ENCODE measurements at places on chromosomes 5 and 9.

- DNase-seq: no peak
Observed at GRCh38 chr9:129703667-129704355, 38.4 kb downstream of the PRRX2 start.

DNA sequence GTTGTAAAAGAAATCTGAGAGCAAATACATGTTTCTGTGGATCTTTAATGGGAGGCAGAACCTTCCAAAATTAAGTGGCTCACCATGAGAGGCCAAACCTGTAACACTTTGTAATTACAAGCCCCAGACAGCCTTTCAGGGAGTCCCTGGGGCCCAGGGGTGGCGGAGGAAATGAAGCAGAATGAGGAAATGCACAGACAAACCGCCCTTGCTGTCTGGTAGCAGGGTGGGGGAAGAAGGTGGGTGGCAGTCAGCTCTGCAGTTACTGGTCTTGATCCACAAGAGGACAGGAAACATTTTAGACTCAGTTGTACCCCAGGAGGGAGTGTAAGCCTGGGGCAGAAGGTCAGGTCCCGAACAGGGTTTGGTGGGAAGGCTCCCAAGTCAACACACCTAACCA lies 6.5 kb downstream of the ARL14EPL start:
- DNase-seq: no peak

DNA sequence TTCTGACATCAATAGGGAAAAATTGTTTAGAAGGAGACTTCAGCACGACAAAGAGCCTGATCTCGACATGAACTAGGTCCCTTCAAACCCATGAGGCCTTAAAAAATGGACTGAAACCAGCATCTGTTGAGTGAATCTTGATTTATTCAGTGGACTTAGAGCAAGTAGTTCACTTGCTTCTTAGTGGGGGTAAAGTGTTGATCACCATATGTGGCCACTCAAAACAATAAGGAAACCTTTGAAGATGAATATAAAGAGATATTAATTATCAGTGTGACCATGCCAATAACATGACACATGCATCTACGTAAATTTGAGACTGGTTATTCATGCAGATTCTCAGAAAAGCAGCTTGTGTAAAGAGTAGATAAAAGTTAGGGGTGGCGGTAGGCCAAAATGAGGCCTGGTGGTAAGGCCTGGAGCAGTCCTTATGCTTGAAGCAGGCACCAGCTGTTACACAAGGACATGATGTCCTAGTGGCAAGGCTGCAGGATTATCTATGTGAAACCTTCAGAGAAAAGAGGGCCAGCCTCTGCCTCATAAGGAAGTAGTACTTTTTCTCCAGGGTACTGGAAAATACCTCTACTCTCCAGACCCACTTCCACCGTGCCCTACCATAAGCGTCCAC lies 61.3 kb downstream of the S1PR3 start:
- no peak for DNase-seq

DNA sequence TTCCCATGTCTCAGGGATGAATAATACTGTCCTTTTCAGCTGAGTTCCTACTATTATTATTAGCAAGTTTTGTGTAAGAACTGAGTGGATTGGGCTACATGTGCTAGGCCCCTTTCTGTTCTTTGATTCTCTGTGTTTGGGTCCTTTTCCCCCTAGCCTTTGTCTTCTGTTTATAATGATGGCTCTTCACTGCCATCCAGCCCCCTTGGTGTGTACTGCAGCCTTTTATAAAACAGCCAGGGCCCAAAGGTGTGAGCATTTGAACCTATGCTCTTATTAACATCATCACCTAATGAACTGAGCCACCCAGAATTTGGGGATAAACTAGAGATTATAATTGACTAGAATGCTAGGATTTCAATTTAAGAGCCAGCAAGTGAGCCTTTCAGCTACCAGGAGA lies 52.6 kb downstream of the PLAC8L1 start:
- DNase-seq: peak; percentile 26

Measured in choroid plexus epithelial cell (primary cell).